Kidney epithelial cell (primary cell): ENCODE measurements at places on chromosomes 12 and 14. TPM values are rescaled to one million over a fixed set of nuclear protein-coding genes. Genes with fewer than 3 reads are reported as not detected.

The NOP9 gene
- 27.1 and 28.7 TPM in 2 replicates for total RNA-seq

The CLEC1B gene
- not detected in 2 replicates for total RNA-seq

The KRT75 gene
- not detected in 2 replicates for total RNA-seq

The BDKRB1 gene
- total RNA-seq, result 0.17 TPM in 1 of 2 replicates, not detected in the other

The KRT81 gene
- 239 and 244 TPM in 2 replicates for total RNA-seq

The RPL10L gene
- total RNA-seq, result not detected in 2 replicates

The SLC8A3 gene
- 0.08 TPM in 1 of 2 replicates, not detected in the other for total RNA-seq

The DAO gene
- total RNA-seq, result not detected in 2 replicates

The LPAR5 gene
- 3.8 and 5.2 TPM in 2 replicates for total RNA-seq

The IL26 gene
- total RNA-seq, result not detected in 2 replicates

The KRT79 gene
- total RNA-seq, result not detected in 2 replicates

The NFE2 gene
- total RNA-seq, result 0.07 and 0.17 TPM in 2 replicates

The CNPY2 gene
- total RNA-seq, result 134 and 150 TPM in 2 replicates

The STAB2 gene
- total RNA-seq, result not detected in 2 replicates

The BBS10 gene
- 12.5 and 14.4 TPM in 2 replicates for total RNA-seq

The NRL gene
- total RNA-seq, result 3.6 and 4.8 TPM in 2 replicates

The PLEKHG7 gene
- total RNA-seq, result not detected in 2 replicates

The OASL gene
- total RNA-seq, result 0.58 and 1.4 TPM in 2 replicates

The PRDM4 gene
- total RNA-seq, result 51.4 and 54.6 TPM in 2 replicates

The DNAH10 gene
- total RNA-seq, result under 0.01 and 0.04 TPM in 2 replicates

The TMBIM6 gene
- 588 and 603 TPM in 2 replicates for total RNA-seq

The WNT5B gene
- total RNA-seq, result 26.4 and 28.5 TPM in 2 replicates

The NINJ2 gene
- not detected in 2 replicates for total RNA-seq

The LRRK2 gene
- 0.63 and 0.75 TPM in 2 replicates for total RNA-seq

The NTN4 gene
- total RNA-seq, result 76.7 and 81.3 TPM in 2 replicates

The HOXC12 gene
- total RNA-seq, result not detected in 2 replicates

The CBLN3 gene
- 0.34 and 0.88 TPM in 2 replicates for total RNA-seq

The SLCO1B1 gene
- total RNA-seq, result not detected in 2 replicates

The MYRFL gene
- 0.13 TPM in 1 of 2 replicates, not detected in the other for total RNA-seq

The RPAP3 gene
- total RNA-seq, result 15.7 and 27.7 TPM in 2 replicates

The CCDC197 gene
- not detected in 2 replicates for total RNA-seq

The FOXG1 gene
- total RNA-seq, result 0.17 TPM in 1 of 2 replicates, not detected in the other

The GLIPR1L2 gene
- total RNA-seq, result 0.14 and 0.29 TPM in 2 replicates

The MYO1H gene
- not detected in 2 replicates for total RNA-seq

The ST8SIA1 gene
- total RNA-seq, result 0.14 and 0.21 TPM in 2 replicates

The KLHDC1 gene
- total RNA-seq, result 0.54 and 1.9 TPM in 2 replicates

The SLCO1B3 gene
- not detected in 2 replicates for total RNA-seq

The PRKD1 gene
- total RNA-seq, result 4.3 and 7.2 TPM in 2 replicates

The CD163 gene
- 0.25 and 3.1 TPM in 2 replicates for total RNA-seq

The MANSC4 gene
- total RNA-seq, result not detected in 2 replicates

The ANO2 gene
- total RNA-seq, result 0.48 and 1.5 TPM in 2 replicates

The SIX4 gene
- total RNA-seq, result 11.1 and 11.7 TPM in 2 replicates

The POTEG gene
- not detected in 2 replicates for total RNA-seq

The PKP2 gene
- 15.0 and 19.6 TPM in 2 replicates for total RNA-seq

The SINHCAF gene
- 149 and 217 TPM in 2 replicates for total RNA-seq

The RILPL2 gene
- total RNA-seq, result 3.6 and 4.2 TPM in 2 replicates

The MYF5 gene
- not detected in 2 replicates for total RNA-seq

The RD3L gene
- not detected in 2 replicates for total RNA-seq

The HRK gene
- total RNA-seq, result 3.5 TPM in 2 replicates

The TTC6 gene
- total RNA-seq, result 0.13 and 2.8 TPM in 2 replicates

The DIO3 gene
- total RNA-seq, result 0.13 and 0.27 TPM in 2 replicates

The HPD gene
- total RNA-seq, result 0.33 TPM in 1 of 2 replicates, not detected in the other
